Activated CD4-positive, alpha-beta T cell treated with anti-CD3 and anti-CD28 coated beads for 1 hour (primary cell): ENCODE measurements at places on chromosomes 13 and 19.

DNA sequence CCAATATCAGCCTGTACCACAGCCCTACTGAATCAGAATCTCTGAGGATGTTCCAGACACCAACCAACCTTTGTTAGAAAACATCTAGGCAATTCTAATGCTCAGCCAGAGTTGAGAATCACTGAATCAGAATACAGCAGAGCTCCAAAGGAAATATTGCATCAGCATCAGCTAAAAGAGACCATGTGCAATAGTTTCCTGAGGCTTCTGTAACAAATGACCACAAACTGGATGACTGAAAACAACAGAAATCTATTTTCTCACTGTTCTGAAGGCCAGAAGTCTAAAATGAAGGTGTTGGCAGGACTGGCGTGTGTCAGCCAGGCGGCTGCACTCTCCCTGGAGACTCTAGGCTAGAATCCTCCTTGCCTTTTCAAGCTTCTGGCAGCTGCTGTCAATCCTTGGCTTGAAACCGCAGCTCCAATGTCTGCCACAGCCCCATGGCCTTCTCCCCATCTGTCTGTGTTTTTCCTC is 1.2 kb upstream of the DCT start:
- no peak for DNase-seq

GRCh38 chr13:73720216-73720840 is 413.9 kb downstream of the KLF12 start:
- DNase-seq = no peak

DNA sequence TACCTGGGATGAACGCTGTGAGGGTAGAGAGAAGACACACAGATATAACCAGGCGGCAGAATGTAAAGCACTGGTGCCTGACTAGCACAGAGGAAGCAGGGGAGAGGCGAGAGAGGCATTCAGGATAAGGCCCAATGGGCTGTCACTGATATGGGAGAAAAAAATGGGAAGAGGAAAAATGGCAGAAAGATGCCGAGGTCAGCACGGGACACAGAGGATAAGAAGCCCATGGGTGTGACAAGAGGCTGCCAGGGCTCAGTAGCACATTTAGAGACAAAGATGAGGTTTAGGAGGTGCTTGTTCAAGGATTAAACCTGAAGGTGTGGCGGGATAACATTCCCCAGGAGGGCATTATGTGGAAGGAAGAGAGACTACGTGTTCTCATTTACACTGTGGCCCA is 5.6 kb downstream of the SMG9 start:
- DNase-seq = no peak

DNA sequence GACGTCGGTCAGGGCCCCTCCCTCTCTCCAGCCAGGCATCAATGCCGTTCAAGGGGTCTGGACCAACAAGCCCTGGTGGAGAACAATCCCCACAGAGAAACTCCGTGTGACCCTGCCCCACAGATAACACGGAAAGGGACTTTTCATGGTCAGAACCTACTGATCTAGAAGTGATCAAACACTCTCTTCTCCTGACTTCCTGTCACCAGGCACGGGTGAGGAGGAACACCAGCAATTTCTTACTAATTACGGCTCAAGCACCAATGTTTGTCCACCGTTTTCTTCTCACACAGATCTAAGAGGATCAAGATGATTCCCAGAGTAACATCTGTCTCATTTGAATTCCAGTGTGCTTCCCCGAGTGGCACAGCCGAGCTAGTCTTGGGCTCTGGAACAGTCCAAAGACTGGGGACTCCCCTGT is 11.8 kb downstream of the RASA3 start:
- no peak for DNase-seq

DNA sequence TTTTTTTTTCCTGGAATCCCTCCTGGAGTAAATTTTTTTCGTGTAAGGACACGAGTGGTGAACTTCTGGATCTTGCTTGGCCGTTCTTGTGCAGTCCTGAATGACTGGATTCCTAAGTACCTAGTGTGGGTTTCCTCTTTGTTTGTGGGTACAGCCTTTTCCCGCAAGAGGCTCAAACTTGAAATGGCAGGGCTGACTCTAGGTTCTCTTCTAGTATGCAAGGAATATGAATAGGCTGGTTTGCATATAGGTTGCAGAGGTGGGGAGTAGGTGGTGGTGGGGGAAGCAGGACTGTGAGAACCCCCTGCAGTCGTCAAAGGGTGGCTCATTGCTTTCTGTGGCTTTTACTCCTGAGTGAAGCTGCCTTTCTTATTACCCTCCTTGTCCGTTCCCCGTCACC is 13.6 kb downstream of the UBAC2 start:
- no peak for DNase-seq

GRCh38 chr13:45341799-45342500 is 967 bp upstream of the TPT1 start:
- DNase-seq = no peak

DNA sequence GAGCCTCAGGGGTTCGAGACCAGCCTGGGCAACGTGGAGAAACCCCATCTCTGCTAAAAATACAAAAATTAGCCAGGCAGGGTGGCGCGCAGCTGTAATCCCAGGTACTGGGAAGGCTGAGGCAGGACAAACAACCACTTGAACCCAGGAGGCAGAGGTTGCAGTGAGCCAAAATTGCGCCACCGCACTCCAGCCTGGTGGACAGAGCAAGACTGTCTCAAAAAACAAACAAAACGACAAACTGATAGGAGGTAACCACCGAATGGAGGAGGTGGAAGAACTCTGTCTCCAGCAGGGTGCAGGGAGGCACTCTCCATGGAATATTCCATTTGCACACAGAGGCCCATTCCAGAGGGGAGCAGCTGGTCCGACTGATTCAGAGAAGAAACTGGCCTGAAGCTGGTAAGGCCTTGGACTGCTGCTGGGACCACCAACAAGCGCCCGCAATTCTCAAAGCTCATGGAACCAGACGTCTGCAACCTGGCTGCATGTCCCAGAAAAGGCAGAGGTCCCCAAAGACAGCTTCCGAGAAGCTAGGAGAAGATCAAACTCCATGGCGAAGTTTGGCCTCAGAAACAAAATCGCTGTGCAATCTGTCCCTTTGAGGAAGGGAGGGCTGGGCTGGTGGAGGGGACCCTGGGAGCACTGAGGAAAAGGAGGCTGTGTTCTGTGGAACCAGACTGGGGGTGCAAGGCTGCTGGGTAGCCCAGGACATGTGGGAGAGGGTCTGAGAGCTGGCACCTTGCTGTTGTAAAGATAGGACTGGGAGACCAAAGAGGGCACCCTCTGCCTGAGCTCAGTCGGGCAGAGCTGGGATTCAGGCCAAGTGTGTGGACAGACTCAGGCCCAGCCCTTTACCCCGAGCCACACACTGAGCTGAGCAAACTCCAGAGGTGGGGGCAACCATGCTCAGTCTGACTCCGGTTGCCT is 35.2 kb downstream of the SLC25A42 start:
- DNase-seq = no peak

DNA sequence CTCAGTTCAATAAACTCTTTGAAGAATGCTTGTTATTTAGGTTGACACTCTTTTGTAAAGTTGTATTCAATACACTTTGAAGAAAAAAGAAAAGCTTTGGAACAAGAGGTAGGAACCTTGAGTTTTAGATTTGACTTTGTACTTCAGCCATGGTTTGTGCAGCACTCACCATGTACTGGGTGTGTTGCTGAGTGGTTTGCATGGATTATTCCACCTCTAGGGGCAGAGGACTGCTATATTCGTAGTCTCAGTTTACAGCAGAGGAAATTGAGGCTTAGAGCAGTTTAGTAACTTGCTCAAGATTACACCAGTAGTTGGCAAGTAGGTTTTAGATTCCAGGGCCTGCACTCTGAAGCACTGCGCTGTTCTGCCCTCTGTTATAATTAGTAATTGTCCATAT is 68.8 kb downstream of the DNAJC3 start:
- DNase-seq = no peak

- no peak for DNase-seq
These were observed 2.5 kb upstream of the DCT start for GRCh38 chr13:94481941-94482340.

- DNase-seq = no peak
These were observed 70.2 kb downstream of the KLF2 start for GRCh38 chr19:16394681-16395375.

GRCh38 chr19:5497297-5497696 is 42.1 kb downstream of the ZNRF4 start:
- no peak for DNase-seq

- DNase-seq = no peak
These were observed 85.8 kb downstream of the IPO5 start for GRCh38 chr13:98039261-98039660.

- no peak for DNase-seq
These were observed 98.7 kb upstream of the RNF113B start for GRCh38 chr13:98275681-98276171.

DNA sequence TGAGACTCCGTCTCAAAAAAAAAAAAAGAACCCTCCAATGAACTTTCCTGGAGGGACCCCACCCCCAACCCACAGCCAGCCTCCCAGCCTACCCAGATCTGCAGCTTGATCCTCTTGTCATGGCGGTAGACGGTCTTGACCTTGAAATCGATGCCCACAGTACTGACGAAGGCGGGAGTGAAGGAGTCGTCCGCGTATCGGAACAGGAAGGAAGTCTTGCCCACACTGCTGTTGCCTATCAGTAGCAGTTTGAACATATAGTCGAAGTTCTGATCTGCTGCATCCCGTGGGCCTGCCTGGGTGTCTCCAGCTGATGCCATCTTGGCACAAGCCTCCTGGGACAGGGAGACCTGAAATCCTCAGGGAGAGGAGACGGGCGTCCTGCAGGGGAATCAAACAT is 2.4 kb downstream of the RAB3D start:
- DNase-seq = no peak

- DNase-seq = no peak
These were observed 2.0 kb upstream of the PTOV1 start for GRCh38 chr19:49848938-49849337.

DNA sequence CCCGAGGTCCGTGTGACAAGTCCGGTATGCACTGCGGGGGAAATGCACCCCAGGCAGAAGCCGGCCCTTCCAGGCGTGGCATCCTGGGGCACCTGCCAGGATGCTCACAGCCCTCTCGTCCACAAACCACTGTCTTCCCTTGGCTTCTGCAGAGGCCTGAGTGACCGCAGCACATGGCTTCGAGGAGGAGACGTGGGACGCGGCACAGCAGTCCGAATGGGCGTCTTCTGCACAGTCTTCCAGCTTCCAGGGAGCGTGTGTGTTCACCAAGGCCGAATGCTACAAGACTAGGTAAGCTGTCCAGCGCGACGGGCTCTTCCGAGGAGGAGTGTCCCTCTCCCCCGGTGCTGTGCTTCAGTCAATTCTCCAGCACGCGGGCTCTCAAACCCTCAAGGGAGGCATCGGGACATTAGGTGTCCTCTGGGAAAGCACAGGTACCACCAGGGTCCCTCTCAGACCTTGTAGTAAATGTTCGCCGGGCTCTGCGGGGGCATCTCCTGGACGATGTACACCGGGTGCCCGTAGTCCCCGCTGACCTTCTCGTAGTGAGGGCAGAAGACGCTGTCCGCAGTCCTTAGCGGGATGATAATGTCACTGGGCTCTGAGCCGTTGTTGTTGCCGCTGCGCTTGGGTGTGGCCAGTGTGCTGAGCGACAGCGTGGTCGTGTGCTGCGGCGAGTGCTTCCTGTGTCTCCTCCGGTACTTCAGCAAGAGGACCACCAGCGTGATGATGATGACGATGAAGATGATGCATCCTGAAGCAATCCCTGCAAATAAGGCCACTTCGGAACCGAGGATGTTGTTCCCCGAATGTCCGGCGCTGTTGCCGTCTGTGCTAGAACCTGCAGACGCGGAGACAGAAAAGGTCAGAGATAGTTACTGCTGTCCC is 42.6 kb downstream of the EFNB2 start:
- DNase-seq = no peak

DNA sequence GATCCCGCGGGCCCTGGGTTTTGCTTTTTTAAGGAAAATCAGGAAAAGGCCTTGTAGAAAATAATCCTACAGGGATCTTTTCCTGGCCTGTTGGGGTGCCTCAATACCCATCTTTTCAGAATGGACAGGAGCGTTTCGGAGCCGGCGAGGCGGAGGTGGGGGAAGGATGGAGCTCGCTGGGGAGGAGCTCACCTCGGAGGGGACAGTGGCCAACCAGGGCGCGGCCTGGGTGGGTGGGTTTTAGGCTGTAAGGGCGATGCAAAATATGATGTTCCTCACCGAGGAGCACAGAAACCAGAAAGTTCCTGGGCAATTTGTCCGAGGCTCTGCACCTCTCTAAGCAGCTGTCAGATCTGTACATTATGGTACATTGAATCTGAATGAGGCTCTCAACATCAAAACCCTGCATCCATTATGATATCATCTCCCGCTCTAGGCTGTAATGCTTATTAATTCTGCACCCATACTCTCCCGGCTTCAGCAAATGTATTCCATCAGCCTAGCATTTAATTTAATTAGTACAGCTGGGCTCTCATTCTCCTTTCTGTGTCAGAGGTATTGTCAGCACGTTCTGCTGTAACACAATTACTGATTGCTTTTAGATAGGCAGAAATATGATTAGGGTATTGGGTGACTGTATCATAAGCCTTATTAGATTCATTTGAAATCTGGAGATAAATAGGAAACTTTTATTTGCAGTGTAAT is 90.3 kb upstream of the SOX1 start:
- DNase-seq = no peak

DNA sequence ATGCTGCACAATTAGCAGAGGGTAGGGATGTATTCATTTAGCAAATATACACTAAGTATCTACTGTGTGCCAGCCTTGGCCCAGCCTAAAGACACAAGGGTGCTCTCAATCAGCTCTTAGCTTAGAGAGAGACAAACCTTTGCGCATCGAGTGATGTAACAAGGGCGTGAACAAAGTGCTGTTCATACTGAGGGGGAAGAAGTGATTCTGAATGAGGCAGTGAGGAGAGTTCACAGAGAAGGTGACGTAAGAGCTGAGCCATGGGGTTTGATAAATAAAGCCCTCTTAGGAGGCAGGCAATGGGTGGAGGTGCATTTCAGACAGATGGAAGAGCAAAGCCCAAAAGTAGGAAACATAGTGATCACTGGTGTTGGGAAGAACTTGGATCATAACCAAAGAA is 68.5 kb downstream of the FLT1 start:
- DNase-seq = no peak

DNA sequence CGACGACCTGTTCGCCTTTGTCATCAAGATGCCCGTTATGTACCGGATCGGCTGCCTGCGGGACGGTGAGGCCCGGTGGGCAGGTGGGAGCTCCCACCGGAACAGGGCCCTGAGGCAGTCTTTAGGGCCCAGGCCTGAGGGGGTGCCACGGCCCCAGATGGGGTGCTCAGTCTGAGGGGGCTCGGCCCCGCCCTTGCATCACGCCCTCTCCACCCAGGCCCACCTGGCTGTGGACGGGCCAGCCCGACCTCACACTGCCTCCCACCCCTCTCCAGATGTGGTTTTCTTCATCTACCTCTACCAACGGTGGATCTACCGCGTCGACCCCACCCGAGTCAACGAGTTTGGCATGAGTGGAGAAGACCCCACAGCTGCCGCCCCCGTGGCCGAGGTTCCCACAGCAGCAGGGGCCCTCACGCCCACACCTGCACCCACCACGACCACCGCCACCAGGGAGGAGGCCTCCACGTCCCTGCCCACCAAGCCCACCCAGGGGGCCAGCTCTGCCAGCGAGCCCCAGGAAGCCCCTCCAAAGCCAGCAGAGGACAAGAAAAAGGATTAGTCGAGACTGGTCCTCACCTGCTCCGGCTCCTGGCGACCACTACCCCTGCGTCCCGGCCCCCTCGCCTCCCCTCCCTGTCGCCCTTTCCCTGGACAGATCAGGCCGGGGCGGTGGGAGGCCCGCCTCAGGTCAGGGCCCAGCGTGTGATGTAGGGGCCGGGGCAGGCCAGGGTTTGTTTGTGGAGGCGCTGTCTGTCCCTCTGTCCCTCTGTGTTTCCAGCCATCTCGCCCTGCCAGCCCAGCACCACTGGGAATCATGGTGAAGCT is 8.7 kb upstream of the RELB start:
- no peak for DNase-seq
